ENCODE measurements at places on chromosomes 4 and X.

DNA sequence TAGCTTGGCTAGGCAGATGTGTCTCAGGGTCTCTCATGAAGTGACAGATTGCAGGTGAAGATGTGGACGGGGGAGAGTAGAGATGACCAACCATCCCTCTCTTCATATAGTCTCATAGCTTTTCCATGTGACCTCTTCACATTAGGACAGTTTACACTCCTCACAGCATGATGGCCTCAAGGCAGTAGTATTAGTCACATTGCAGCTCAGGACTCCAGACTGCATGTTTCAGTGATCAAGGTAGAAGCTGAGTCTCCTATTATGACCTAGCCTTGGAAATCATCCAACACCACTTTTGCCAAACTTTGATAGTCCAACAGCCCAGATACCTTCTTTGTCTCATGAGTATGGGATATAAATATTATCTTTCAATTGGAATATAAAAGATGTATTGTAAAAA lies 147.7 kb downstream of the GASK1B start:
- DNase-seq, result no peak

DNA sequence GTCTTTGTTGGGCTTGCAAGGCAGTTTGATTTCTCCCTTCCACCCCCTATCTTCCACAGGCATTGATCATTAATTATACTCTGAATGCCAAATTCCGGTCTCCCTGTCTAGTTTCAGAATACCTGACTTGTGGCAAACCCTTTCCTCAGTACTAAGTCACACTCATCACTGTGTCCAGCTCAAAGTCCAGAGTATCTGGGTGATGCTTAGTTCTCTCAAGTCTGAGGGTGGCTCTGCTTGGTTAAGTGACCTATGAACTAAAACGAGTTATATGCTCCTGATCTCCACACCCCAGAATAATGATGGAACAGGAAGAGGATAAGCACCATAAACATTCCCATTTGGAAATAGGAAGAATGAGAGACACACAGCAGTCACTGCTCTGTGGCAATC lies 6.5 kb downstream of the SMIM9 start:
- no peak for DNase-seq

- DNase-seq, result no peak
Measured at GRCh38 chr4:75180217-75180616, 247.3 kb downstream of the PARM1 start.

DNA sequence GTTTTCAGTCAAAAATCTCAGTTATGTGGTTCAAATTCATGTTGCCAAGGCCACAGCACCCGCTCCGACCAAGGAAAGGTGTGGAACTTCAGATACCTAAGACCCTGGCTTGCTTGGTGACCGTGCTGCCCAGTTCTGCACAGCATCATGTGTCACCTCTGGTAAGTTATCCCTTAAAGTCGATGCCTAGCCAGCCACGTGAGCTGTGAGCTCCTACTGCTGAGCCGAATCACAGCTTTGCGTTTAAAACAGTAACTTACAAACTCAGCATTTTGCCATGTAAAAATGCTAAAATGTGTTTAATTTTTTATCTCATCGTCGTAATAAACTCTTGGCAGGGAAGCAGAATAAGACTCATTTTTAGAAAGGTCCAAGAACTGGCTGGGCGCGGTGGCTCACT lies 5.3 kb downstream of the TMEM271 start:
- DNase-seq, result no peak

DNA sequence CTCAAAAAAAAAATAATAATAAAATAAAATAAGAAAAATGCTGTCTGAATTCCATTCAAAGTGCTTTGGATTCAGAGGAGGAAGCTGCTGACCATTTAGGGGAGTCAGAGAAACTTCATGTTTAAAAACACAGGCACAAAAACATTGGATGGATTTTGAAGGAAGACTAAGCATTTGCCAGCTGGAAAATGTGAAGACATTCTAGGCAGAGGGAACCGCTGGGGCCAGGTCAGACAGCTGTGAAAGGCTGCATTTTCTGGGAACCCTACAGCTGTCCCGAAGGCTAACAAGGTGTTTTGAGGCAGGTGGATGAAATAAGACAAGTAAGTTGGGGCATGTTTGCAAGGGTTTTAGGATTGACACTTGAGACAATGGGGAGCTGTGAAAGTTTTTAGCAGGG lies 38.6 kb downstream of the ING2 start:
- DNase-seq, result no peak

- DNase-seq, result no peak
Measured at GRCh38 chrX:41733939-41734338, 10.0 kb downstream of the GPR82 start.

DNA sequence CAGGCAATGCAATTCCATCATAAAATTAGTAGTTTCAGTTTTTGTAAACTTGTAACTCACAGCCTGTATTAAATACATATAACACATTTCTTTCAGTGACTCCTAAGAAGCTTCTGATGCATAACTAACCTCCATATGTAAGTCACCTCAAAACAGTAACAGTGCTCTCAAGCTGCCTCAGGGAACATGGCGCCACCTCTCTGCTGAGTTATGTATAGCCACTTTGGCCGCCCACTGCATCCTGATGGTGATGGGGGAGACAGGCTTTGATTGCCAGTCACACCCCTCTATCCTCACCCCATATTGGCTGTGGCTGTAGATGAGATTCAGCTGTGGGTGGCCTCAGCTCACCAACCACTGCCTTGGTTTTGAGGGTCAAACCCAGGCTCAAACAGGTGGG lies 54.3 kb downstream of the LRBA start:
- DNase-seq, result peak; percentile 15

GRCh38 chr4:122831515-122832196 lies 5.0 kb downstream of the FGF2 start:
- DNase-seq, result no peak

GRCh38 chrX:23079347-23079746 lies 79.6 kb downstream of the DDX53 start:
- DNase-seq, result no peak

DNA sequence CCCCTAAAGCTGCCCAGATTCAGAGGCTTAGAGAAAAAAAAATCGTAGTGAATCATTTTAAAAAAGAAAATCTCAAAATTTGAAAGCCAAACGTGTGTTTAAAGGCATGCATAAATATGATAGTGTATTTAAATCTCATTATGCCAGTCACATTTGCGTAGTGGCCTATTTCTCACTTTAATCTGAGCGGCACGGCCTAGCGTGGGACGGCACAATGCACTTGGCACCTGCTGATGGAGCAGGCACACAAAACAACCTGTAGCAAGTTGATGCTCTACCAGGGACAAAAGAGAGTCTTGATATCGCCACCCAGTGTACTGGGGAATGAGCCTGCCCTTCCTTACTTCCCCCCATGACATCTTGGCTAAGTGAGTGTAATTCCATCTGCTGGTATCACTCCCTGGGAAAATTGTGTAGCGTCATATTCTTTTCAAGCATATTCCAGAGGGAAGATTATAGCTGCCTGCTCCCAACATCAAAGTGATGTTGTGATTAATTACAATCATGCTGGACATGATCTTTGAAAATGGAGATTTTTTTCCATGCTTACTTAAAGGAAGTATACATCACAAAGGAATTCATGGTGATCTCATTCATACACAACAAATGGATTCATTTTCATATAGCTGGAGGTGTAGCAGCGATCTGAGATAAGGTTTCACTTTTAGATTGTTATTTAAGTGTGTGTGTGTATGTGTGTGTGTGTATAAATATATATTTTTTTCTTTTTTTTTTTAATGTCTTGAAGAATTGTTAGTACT lies 138.8 kb downstream of the DCTD start:
- DNase-seq, result no peak

DNA sequence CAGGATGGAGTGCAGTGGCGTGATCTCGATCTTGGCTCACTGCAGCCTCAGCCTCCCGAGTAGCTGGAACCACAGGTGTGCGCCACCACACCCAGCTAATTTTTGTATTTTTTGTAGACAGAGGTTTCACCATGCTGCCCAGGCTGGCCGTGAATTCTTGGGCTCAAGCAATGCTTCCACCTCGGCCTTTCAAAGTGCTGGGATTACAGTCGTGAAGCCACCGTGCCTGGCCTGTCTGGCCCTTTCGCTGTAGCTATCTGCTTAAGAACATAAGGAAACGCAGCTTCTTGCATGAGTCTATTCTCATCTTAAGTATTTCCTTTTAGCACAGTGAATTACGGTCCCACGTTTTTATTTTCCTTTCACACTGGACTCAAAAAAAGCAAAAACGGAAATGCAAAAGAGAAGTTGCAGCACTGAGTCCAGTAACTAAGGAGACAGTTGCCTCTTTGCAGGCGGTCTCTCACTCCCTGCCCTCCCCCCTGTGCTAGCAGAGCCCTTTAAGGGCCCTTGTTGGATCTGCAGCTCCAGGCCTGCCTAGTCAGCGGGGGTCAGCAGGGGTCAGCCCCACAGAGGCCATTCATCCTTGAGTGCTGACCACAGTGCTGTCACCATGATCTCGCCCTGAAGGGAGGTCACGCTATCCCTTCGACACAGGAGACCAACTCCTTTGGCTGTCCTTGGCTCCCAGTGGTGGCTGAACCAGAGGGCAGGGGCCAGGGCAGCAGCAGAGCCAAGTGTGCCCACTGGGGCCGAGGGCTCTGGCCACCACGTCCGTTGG lies 21.8 kb upstream of the TBC1D14 start:
- no peak for DNase-seq

DNA sequence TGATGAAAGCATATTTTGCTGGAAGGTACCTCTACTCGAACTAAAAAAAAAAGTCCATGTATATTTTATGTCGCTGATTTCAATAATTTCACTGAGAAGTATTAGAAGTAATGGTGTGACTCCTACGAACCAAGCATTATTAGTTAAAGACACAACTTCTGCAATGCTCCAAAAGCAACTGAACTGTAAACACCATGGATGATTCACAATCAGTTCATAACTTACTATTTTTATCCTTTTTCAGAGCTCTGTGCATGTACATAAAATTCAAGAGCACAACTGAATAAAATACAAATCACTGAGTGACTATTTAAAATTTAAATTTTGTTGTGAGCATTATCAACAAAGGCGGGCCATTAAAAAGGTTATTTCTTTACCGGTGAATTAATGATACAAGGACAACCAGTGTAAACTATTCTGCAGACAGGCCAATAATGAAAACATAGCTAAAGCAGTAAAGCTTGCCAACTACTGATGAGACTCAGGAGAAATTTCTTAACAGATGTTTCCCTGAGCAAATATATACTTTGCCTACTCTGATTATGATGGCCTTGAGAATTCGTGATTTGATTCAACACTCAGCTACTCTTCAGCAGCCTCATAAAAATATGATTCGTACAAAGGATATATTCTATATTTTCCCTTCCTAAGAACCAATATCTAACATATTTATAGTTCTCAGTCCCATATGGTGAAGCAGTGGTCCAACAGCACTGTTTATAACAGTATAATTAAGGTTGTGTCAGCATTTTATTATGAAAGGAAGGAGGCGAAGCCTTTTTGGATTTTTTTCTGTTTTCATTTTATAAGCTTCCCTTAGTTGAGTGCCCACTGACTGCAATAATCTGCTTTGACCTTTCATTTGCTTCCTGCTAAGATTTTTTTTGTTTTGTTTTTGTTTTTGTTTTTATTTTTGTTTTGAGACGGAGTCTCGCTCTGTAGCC lies 62.8 kb upstream of the NEIL3 start:
- DNase-seq, result no peak

GRCh38 chr4:48275686-48276085 lies 6.0 kb upstream of the TEC start:
- DNase-seq, result no peak

DNA sequence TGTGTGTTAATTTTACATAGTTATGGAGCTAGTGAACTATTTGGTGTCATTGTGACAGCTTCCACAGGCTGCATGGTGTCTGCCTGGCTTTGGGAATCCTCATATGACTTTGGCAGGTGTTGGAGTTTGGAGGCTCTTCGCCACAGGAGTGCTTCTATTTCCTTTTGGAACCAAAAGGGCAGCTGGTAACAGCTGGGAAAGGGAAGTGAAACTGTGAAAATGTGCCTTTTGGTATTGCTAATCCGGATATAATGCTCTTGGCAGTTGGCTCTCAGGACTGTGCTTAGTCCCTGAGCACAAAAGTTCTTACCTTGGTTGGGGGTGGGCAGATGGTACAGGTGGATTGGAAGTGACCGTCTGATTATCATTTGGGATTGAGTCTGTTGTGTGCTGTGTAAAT lies 18.1 kb downstream of the OFD1 start:
- no peak for DNase-seq

DNA sequence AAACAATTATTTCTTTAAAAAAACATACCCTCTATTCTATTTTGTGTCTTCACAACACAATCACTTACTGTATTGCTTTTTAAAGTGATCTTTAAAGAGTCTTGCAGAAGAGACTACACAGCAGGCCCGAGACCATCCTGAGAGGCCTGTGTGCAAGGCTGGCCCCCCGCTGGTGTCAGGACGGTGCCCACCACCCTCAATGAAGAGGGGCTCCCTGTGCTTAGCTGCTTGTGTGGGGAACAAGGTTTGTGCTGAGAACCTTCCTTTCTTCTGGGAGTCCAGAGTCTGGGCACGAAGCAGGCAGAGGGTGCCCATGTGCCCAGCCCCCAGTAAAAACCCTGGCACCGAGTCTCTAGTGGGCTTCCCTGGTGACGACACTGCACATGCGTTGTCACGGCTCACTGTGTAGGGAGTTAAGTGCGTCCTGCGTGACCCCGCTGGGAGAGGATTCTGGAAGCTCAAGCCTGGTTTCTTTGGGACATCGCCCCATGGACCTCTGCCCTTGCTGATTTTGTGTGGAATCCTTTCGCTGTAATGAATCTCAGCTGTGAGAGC lies 22.0 kb downstream of the RGS12 start:
- DNase-seq, result no peak

DNA sequence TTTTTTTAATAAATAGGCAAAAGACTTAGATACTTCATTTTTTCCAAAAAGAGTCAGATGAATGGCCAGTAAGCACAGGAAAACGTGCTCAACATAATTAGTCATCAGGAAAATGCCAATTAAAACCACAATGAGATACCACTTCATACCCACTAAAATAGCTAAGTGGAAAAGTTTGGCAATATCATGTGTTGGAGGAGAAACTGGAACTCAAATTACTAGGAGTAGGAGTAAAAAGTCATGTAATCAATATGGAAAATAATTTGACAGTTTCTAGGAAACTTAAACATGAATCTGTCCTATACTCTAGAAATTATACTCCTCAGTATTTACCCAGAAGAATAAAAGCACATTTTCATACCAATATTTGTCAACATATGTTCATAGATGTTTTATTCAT lies 449.8 kb downstream of the INPP4B start:
- no peak for DNase-seq

DNA sequence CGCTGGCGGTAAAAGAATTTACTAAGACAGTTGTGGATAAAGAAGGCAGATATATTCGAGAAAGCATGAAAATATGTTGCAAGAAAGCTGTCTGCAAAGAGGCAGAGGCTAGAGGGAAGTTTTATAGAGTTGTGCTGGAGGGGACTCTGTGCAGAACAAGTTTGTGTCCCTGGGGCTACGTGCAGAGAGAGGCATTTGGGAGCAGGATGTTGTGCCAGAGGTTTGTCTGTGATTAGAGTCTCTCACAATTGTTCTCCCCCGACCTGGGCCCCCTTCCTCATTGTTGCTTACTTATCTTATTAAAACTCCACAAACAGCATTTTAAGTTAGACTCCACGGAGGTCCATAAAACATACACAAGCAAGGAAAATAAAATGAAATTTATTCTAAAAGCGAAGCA lies 831.3 kb downstream of the NLGN4X start:
- DNase-seq, result no peak

Data from stimulated activated CD4-positive, alpha-beta T cell treated with anti-CD3 and anti-CD28 coated beads, Interleukin-1b, Interleukin-23, amount 100 ng/mL, for 4 hours (primary cell).